CD4-positive, alpha-beta T cell treated with Interleukin-12 subunit alpha and Interleukin-12 subunit beta, for 1 hour (primary cell): ENCODE measurements at places on chromosomes 11 and 22.

- DNase-seq: no peak
Observed at GRCh38 chr11:34856251-34856650, 59.9 kb downstream of the APIP start.

DNA sequence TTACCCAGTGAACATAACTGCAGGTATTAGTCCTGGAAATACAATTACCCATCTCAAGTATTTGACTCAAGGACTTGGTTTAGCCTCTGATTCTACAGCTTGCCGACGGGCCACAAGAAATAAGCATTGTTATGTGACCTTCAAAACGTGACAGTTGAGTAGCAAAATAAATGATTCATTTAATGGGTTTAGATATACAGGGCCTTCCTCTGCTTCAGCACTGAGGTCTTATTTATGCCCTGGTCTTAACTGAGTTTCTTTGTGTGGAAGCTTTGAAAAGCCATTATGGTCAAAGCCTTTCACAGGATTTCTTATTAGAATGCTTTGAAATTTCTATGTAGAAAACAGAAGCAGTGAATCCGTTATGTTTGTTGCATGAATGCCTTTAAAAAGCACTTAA is 899.2 kb upstream of the API5 start:
- no peak for DNase-seq

DNA sequence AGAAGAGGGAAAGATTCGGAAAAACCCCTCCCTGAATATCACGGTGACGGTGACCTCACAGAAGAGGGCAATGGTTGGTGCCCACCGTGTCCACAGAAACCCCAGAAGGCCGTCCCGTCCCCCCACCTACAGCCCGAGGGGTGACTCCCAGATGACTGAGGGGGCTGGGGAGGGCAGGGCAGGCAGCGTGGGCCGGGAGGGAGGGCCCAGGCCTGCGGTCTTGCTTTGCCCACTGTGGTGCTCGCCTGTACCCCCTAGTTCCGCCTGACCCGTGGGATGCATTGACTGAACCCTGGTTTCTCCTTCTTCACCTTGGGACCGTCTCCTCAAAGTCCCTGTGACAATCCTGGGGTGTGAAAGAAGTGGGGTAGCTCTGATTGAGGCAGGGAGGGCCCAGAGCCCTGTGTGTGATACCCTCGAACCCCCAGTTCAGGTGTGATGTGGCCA is 526.7 kb downstream of the BRD1 start:
- no peak for DNase-seq

GRCh38 chr22:19984201-19984753 is 32.3 kb downstream of the ARVCF start:
- DNase-seq: no peak

- no peak for DNase-seq
Observed at GRCh38 chr11:114447444-114447843, 8.2 kb downstream of the REXO2 start.

DNA sequence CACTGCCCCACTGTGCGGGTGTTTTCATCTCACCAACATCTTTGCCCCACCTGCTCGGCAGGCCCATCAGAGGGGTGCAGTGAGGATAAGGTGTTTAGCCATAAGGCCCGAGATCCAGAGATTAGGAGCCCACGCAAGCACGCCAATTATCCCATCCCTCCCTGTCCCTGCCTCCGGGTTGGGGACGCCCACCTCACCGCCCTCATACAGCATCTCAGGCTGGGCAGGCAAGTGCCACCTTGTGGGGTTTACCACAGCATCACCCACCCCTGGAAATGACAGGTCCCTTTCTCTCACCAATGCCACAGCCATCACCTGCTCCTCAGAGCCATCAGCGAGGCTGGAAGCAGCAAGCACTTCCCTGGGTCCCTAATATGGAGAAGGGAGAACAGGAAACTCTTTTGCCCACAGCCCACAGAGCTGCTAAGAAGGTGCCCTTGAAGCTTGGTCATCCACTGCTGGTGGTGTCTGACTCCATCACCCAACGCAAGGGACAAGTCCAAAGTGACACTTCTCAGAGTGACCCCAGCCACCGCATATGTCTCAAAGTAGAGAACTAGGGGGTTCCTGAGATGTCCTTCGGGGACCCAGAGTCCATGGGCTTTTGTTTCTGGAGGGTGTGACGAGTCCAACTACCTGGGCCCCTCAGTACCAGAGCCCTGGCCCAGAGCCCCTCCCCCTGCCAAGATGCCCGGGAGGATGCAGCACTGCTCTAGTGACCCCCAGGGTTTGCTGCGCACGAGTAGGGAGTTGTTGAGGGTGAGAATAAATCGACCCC is 15.8 kb downstream of the VPS37C start:
- DNase-seq: no peak

DNA sequence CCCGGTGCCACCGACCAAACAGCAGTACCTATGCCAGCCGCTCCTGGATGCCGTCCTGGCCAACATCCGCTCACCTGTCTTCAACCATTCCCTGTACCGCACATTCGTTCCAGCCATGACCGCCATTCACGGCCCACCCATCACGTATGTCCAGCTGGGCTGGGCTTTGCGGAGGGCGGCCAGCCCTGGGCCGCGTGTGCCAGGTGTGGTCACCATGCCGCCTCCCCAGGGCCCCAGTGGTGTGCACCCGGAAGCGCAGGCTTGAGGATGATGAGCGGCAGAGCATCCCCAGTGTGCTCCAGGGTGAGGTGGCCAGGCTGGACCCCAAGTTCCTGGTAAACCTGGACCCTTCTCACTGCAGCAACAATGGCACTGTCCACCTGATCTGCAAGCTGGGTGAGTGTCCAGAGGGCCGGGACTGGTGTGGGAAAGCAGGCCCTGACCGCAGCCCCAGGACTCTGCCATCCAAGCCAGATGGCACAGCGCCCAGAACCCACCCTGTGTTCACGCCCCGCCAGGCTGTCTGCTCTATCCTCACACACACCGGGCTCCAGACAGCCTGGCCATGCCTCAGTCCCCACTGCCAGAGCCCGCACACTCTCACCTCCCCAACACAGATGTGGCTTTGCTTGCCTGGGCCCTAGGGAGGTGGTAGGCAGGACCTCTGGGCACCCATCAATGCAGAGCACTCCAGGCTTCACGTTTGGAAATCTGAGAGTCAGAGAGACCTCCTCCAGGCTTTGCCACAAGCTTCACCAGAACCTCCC is 77.6 kb downstream of the MED15 start:
- DNase-seq: no peak

GRCh38 chr11:72781313-72782080 is 12.3 kb downstream of the STARD10 start:
- DNase-seq: peak; percentile 74

GRCh38 chr22:50621356-50621880 is 6.5 kb downstream of the ARSA start:
- peak; percentile 60 for DNase-seq

- DNase-seq: no peak
Observed at GRCh38 chr11:75632962-75633361, 35.9 kb downstream of the MAP6 start.

- no peak for DNase-seq
Observed at GRCh38 chr11:71096751-71097388, 155.5 kb downstream of the SHANK2 start.

DNA sequence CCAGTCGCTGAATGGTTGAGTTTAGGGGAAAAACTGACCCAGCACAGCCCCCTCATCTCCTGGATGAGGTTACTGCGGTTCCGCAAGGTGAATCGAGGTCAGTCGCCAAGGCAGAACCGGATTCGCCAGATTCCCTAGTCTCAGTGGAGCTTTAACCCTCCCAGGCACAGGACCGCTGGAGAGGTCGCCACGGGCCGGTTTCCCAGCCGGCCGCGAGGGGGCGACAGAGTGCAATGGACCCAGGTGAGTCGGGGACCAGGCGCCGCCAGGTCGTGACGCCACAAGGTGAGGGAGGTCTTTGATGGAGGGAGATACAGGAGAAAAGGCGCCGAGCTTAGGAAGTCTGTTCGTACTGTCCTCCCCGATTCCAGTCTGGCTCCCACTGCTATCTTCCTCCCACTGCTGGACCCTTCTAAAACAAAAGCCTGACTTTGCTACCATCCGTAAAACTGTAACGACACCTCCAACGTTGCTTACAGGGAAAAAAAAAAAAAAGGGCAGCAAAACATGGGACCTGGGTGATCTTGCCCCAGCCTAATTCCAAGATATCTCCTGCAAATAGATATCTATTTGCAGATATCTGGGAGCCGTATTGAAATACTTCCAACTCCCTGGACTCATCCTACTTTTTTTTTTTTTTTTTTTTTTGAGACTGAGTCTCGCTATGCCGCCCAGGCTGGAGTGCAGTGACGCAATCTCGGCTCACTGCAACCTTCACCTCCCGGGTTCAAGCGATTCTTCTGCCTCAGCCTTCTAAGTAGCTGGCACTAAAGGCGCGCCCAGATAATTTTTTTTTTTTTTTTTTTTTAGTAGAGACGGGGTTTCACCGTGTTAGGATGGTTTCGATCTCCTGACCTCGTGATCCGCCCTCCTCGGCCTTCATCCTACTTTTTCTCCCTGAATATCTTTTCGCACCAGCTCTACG is 1.4 kb upstream of the GGA1 start:
- peak; percentile 91 for DNase-seq
